ENCODE measurements at places on chromosomes 7 and 10.
A peak's percentile ranks its signal among the peaks of the same experiment; 100 is the strongest.

GRCh38 chr10:89266721-89267453 lies 15.3 kb upstream of the LIPA start:
- DNase-seq: no peak

DNA sequence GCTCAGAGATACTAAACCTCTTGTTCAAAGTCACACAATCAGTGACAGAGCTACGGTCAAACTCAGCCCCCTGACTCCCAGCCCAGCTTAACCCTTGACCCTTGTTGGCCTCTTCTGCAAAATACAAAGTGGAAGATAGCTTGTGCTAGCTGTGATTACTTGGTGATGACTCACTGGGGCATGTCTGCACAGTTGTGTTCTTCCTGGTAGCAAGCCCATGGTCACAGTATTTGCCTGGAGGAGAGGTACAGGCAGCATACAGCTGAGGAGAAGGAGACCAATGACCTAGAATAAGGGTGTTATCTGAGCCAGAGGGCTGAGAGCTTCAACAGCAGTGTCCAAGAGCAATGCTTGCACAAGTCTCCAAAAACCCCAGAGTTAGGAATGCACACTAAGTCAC lies 5.7 kb upstream of the HSPA12A start:
- peak; percentile 7 for DNase-seq

GRCh38 chr7:97145068-97145467 lies 27.6 kb downstream of the SDHAF3 start:
- no peak for DNase-seq

GRCh38 chr7:157309988-157310668 lies 26.7 kb upstream of the DNAJB6 start:
- DNase-seq: peak; percentile 37

GRCh38 chr10:33067917-33068316 lies 109.9 kb upstream of the ITGB1 start:
- DNase-seq: no peak

DNA sequence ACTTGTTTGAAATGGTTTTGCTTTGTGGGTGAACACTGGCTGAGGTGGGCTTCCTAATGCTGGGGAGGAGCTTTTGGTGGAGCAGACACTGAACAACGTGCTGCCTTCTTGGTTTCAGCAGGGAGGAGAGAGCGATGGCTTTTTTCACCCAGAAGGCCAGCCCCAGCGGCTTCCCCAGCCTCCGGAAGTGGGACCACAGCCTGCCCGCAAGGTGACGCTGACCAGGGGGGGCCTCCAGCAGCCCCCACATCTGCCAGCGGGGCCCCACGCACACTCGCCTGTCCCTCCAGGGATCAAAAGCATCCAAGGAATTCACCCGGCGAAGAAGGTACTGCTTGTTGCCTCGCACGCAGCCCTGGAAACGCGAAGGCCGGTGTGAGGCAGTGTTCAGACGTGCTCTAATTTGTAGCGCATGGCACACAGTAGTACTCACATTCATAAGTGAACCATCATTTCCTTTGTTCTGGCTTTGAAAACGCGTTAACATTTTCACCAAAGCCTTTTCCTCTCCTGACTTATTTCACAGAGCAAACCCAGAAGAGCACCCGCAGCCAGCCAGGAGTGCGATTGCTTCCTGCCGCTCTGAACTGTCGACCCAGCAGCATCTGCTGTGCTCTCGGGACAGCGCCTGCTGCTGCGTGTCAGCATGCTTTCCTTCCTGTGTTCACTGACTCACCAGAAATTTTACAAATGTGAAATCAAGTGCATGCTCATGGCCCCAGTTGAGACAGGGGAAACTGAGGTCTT lies 48.4 kb downstream of the SHH start:
- DNase-seq: no peak

Measured in T1000 (cell line).